ENCODE measurements at places on chromosomes 11 and 22.
A peak's percentile ranks its signal among the peaks of the same experiment; 100 is the strongest.

GRCh38 chr11:30567120-30567519 is 19.0 kb downstream of the MPPED2 start:
- DNase-seq, result no peak

DNA sequence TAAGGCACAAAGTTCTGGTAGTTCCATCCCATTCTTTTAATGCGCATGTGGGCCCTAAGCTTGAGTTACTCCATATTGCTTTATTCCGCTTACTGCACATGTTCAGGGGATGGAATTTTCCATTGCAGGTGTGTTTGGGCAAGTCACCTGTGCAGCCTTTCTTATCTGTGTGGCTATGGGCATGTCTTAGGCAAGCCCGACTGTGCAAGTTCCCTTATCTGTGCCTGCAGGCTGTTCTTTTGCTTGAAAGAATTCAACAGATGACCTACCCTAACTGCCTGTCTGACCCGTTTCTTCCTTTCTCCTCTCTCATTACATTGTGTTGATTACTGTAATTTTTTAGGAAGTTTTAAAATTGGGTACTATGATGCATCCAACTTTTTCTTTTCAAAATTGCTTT is 363.6 kb downstream of the TTC28 start:
- DNase-seq, result no peak

- DNase-seq, result no peak
These were observed 12.7 kb upstream of the CELSR1 start for GRCh38 chr22:46549971-46550641.

- DNase-seq, result no peak
These were observed 307.7 kb downstream of the SHANK2 start for GRCh38 chr11:70944636-70945035.

DNA sequence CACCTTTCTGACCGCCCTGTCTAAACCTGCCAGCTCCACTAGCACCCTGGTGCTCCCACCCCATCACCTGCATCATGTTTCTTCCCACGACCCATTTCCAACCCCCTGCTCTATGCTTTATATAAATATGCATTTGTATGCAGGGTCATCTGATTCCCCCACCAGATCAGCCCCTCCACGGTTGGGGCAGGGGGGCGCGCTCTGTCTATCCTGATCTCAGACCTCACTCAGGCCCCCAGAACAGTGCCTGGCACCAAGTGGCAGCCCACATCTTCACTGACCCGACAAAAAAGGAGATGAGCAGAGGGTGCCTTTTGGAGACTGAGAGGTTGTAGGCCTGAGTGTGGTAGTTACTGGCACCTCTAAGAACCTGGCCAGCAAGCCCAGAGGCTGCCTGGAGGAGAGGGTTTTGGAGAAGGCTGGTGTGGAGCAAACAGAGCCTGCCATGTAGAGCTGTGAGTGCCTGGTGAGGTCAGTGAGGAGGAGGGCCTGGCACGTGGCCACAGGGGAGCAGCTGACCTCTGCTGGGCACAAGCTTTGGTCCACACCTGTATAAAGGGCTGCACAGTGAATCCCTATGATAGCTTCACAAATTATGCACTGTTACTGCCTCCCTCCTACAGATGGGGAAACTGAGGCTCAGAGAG is 86.3 kb upstream of the RTL6 start:
- DNase-seq, result no peak

GRCh38 chr22:48334971-48335370 is 1492.7 kb downstream of the BRD1 start:
- DNase-seq, result no peak

DNA sequence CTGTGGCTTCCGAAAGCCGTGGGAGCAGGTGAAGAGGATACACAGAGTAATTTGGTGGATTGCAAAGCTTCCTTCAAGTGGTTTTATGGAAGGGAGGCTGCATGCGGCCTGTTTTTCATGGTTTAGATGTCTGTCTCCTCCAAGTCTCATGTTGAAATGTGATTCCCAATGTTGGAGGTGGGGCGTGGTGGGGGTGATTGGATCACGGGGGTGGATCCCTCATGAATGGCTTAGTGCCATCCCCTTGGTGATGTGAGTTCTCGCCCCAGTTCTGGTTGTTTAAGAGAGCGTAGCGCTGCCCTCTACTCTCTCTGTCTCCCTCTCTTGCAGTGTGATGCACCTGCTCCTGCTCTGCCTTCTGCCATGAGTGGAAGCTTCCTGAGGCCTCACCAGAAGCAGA is 247.8 kb upstream of the B3GAT1 start:
- DNase-seq, result no peak

GRCh38 chr22:37449331-37450001 is 22.2 kb upstream of the ELFN2 start:
- DNase-seq, result no peak

DNA sequence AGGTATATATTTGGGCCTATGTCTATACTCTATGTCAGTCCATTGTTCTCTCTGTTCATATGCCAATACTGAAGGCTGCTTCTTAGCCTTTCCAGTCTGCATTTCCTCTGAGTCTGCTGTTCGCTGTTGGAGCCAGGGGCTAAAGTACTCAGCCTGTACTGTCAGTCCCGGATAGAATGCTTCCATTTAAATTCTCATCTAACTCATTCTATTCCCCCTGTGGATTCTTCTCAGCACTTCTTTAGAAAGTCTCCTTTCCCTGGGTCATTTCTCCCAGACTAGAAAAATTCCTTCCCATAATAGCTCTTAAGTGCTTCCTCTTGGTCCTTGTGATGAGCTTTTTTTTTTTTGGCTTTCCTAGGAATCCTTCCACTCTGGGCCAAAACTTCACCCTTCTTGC is 293.1 kb downstream of the KIRREL3 start:
- no peak for DNase-seq

- DNase-seq, result no peak
These were observed 141.7 kb upstream of the GRIA4 start for GRCh38 chr11:105468154-105468553.

- DNase-seq, result no peak
These were observed 4.4 kb downstream of the TRIOBP start for GRCh38 chr22:37701141-37701786.

GRCh38 chr11:12088047-12088481 is 22.3 kb upstream of the MICAL2 start:
- DNase-seq, result no peak

DNA sequence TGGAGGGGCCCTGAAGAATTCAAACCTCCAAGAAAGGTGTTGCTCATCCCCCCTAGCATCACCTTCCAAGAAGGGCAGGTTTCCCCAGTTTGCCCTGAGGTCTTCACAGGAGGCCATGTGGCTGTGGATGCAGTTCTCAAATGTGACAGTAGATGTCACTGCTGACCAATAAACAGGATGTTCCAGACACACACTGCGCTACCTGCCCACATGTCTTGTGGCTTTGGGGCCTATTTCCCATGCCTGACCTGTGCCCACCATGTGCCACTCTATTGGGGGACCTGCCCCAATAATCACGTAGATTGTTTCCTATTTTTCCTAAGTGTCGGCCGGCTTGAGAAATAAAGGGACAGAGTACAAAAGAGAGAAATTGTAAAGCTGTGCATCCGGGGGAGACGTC is 4.5 kb downstream of the GSTT2 start:
- peak; percentile 9 for DNase-seq

DNA sequence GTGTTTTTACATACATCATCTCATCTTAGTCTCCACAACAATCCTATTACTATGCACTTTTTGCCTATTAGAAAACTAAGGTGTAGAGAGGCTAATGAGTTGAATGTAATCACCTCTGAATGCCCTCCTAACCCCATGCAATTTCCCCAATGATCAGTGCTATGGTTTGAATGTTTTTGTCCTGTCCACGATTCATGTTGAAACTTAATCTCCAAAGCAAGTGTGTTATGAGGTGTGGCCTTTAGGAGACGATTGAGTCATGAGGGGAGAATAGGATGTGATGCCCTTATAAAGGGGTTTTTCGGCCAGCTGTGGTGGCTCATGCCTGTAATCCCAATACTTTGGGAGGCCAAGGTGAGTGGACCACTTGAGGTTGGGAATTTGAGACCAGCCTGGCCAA is 2.0 kb upstream of the CCDC73 start:
- DNase-seq, result no peak

- no peak for DNase-seq
These were observed 170.4 kb downstream of the ETS1 start for GRCh38 chr11:128416976-128417375.

DNA sequence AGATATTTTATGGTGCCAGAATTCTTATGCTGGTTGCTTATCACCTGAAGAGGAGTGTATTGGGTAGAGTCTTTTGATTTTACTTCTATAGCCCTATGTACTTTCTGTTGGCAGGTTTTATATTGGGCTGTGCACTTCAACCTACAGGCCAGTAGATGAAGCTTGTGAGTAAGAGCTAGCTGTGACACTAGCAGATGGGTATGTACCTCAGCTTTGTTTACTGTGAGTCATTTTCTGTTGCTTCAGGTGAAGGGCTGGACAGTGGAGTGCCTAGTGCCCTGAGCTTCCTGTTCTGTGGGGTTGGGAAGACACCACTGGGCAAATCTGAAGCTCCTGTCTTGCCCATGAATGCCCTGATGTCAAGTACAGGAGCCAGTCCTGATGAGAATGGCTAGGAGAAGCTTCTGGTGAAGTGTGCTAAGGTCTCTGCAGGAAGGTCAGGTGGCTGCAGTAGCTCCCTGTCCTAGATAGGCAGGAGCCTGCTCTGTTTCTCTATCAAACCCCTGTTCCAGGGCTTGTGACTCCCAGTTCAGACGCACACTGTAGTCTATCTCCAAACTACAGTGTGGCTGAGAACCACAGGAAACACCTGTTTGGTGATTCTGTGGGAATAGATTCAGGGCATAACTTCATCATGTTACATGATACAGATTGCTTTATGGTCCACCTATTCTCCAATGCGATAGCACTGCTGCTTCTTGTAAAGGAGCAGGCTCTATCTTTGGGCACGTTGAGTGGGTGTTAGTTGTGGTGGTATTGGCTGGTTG is 755.7 kb downstream of the KCNA4 start:
- no peak for DNase-seq

DNA sequence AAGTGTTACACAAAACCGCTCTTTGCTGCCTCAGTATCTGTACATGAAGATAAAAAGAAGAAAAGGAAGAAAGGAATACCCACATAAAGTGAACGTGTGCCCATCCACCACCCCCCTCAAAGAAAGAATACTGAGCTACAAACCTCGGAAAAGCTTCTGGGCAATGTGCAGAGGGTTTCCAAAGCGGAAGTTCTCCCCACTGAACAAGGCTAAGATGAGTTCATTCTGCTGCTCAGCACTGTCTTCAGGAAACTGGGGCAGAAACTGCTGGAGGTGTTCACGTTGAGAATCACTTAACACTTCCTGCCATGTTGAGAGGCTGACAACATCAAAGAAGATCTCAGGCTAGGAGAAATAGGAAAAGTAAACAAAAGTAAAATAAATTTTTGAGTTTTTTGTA is 6.9 kb downstream of the NFRKB start:
- no peak for DNase-seq

DNA sequence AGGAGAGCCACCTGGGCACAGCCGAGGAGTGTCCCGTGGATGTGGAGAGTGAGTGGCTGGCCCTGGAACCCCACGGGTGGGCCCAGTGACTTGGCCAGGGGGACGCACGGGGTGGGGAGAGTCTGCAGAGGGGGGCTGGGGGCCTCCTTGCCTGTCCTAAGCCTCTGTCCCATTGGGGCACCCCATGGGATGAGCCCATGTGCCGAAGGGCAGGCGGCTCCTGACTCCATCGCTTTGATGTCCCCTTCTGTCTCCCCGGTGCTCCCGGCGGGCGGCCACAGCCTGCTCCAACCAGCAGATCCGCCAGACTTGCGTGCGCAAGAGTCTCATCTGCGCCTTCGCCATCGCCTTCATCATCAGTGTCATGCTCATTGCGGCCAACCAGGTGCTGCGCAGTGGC is 9.4 kb downstream of the CABP7 start:
- DNase-seq, result no peak

GRCh38 chr11:37963440-37963839 is 1365.4 kb upstream of the RAG2 start:
- no peak for DNase-seq

GRCh38 chr11:69940246-69940610 is 121.0 kb upstream of the FGF3 start:
- DNase-seq, result no peak

GRCh38 chr11:35242412-35243242 is 103.7 kb downstream of the CD44 start:
- no peak for DNase-seq

DNA sequence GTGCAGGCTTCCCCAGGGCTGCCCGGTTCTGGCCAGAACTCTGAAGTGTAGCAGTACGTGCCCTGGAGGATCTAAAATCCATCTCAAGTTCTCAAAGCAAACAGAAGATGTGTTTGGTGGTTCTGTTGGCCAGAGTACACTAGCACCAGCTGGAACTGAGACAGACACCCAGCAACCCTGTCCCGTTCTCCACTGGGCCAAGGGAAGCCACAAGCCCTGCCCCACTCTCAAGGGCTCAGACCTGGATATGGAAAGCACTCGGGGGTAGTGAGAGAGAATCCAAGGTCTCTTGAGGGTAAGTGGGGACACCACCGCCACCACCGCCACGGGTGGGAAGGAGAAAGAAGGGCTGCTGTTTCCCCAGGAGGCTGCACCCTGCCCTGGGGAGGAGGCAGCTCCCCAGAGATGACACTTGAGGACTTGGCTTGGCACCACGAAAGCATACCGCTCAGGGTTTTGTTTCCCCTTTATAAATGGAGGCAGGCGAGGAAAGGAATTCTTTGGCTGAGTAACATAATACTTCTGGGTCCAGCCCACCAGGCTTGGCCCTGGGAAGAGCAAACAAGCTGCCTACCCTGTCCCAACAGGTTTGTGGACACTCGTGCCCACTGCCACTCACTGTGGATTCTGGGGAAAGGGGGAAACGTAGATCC is 56.1 kb upstream of the POU2AF1 start:
- no peak for DNase-seq

GRCh38 chr11:115219376-115219775 is 284.8 kb downstream of the CADM1 start:
- DNase-seq, result no peak

GRCh38 chr11:19597206-19597605 is 115.4 kb upstream of the NAV2 start:
- DNase-seq, result no peak

- no peak for DNase-seq
These were observed 20.2 kb upstream of the C11orf96 start for GRCh38 chr11:43922295-43922648.

DNA sequence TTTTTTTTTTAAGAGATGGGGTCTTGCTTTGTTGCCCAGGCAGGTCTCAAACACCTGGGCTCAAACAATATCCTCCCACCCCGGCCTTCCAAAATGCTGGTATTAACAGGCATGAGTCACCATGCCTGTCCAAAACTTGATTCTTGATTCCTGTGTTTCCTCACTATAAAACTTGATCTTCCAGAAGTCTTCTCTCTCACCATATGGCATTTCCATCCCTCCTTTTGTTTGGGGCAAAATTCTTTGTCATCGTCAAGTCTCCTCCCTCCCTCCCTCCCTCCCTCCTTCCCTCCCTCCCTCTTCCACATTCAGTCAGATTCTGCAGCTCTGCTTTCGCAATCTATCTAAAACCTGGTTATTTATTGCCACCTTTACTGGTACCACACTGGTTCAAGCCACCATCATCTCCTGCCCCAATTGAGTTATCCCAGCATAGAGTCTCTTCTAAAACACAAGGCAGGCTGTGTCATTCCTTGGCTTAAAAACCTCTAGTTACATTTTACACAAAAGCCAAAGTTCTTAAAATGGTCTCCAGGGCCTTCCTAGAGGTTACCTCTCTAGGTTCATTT is 65.0 kb upstream of the HORMAD2 start:
- DNase-seq, result no peak

GRCh38 chr11:95910638-95911368 is 13.1 kb downstream of the MTMR2 start:
- DNase-seq, result no peak

- no peak for DNase-seq
These were observed 2.4 kb downstream of the NCR3LG1 start for GRCh38 chr11:17353821-17354600.

GRCh38 chr11:45022294-45023064 is 71.8 kb upstream of the TP53I11 start:
- no peak for DNase-seq

GRCh38 chr11:86449993-86450629 is 75.4 kb downstream of the CCDC81 start:
- DNase-seq, result no peak
